NCI-H510A treated with DMSO at 0.1 percent for 48 hours (cell line): ENCODE measurements at places on chromosomes 2 and 18.

DNA sequence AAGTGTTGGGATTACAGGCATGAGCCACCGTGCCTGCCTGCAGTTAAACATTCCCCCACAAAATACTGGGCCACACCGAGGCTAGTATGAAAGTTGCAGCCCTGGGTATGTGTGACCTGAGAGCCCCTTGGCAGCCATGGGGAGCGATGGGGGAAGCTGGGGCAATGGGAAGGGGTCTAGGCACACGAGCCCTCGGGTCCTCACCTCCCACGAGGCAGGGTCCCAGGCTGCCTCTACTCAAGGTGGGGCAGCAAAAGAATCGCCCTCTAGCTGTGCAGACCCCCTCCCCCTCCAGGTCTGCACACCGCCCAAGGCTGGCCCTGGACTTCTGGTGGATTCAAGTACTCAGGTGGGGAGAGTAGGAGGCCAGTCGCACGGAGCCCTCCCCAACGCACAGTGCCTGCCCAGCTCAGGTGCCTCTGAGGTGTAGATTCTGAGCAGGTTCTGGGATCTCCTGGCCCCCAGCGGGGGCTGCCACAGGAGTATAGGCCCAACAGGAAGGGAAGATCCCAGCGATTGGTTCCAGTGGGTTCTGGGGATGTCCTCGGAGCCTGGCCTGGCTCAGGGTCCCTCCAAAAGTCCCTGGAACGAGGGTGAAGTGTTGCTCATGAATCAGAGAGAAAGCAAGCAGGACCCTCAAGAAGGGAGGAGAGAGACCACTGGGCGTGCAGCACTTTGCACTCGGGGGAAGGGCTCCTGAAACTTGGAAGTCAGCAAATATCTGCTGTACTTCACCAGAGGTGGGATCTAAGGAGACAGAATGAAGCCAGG is 2.6 kb downstream of the GPR35 start:
- DNase-seq: no peak

DNA sequence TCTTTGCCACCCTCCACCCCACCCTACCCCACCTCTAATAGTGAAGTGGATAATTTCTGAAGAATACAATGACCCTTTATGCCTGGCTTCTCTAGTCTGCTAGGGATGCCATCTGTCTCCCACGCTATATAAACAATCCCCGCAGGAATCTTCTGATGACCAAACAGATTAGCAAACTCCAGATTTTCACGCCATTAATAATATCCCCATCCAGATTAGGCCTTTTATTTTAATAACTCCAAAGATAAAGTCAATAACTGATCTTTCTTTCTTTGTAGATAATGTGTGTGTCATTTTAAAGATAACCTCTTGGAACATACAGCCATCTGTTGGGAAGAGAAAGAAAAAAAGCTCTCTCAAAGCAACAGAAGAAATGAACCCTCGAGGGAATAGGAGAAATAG is 47.9 kb upstream of the CCDC150 start:
- peak; percentile 39 for DNase-seq

DNA sequence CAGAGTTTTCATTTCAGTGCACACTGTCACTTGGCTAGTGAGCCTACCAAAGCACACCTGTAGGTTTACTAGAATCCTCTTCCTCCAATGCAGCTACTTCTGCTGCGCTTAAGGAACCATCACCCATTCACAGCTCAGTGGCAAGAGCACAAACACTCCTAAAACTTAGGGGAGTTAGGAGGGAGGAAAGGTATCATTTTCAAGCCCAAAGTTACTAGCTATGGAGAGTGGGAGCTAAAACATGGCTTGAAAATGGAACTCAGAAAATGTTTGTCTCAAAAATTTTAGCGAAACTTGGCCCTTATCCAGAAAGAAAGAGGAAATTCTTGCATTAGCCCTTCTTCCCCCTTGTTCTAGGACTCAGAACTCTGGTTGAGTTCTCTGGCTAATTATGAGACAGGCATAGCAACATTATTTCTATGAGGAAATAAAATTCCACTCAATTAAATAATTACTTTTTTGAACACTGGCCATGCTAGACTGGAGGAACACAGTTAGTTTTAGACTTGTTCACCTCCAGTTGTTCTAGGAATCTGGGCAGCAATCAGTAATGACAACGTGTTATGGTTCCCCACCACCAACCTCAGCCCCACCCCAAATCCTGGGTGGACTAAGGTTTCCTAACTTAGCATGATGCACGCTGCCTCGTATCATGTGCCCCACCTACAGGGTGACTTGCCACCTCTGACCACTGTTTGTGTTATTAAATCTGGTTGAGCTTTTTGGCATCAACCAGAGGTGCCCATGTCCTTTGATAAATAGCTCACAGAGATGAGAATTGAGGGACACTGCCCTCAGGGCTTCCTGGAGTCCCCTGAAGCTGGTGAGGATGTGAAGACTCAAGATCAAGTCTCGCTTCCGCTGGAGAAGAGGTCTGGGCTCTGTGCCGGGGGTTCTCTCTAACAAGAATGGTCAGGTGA is 32.8 kb downstream of the LPIN2 start:
- no peak for DNase-seq

DNA sequence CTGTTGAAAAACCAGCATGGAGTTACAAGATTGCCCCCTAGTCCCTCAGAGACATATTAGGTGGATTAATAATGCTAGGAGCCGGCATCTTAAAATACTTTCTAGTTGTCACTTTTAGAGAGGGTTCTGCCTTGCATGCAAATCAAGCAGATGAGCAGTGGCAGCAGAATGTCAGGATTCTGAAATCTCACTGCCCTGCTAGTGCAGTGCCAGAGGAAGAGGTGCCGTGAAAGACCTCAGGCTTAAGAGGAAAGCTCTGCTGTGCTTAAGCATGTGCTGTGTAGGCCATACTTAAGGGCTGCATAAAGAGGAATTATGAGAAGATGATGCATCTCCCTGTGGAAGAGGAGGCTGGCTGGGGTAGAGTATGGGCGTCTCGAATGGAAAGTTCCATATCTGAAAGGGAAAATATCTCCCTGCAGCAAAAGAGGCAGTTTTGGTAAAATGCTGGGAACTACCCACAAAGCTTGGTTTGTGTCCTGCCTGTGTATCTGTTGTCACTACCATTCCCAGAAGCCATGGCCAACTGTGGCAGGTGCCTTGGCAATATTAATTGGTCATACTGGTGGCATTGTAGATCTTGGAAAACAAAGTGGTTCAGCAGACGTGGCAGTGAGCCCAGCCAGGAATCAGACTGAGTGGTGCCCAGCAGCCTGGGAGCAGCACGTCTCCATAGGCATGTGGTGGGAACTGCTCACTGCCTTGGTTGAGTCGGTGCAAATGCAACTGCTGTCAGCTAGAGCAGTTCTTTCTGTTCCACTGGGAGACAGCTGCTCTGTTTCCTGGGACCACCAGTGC is 131.9 kb downstream of the EVA1A start:
- DNase-seq: no peak

DNA sequence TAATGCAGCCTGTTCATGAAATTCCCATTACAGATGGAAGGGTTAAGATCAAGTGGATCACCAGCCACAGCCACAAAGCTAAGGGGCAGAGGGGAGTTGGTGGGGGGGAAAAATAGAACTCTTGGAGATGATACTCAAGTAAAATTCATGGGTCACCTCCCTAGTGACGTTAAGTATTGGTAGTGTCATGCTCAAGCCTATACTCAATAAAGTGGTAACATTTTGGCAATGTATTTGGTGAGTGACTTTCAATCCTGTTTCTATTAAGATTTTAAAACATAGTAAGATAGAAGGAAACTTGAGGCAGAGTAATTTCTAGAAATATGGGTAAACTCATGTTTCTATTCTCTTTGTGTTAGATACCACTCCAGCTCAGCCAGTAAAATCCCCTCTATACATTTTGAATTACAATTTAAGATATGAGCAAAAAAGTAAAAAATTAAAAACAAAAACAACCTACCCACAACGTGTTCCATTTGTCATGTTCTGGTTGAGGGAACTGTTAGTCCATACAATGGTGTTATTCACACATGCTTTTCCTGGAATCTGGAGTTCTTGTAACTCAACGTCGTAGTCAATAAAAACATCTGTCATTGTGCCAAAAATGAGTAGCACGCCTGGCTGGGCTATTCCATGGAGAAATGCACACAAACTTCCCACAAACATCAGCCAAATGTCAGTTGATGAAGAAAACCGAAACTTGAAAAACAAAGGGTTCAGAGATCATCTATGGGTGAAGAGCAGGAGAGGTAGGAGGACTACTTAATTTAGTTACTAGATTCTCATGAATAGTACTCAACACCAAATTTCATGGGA is 18.1 kb downstream of the ABCB11 start:
- DNase-seq: no peak

DNA sequence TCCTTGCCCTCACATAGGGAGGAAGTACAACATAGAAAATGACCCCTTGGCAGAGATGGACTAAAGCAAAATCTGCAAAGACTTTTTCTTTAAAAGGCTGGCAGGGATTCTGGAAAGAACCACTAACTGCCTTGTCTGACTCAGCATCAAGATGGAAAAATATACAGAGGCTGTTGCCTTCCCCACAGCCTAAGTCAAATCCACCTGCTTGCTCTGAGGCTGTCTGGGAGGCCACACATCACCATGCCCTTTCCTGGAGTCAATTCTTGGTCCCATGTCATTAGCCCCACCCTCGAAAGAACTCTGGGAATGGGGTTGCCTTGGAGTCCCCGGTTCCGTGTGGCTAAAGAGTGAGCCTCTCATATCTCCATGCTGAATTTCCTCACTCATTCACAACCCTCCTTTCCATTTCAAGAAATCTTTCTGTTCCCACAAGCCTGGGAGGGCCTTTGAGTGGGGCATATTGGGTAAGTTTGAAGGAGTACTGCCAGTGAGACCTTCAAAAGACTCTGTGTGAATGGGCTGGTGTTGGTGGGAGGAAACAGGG is 39.4 kb downstream of the BMP10 start:
- DNase-seq: no peak

DNA sequence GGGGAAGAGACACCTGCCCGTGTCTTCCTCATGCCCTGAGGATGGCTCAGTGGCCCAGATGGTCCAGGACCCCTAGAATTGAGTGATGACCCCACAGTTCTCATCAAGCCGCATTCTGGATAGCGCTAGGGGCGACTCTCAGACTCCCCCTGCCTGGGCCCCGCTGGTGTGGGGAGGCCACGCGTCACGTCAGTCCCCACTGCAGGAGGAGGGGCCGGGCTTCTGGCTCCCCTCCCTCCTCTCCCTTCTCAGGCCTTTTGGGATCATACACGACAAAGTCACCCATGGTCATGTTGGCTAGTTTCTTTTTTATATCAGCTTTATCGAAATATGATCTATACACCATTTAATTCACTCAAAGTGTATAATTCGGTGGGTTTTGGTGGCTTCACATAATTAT is 61.5 kb downstream of the NFATC1 start:
- no peak for DNase-seq

GRCh38 chr2:101699755-101700461 is 2.4 kb downstream of the MAP4K4 start:
- no peak for DNase-seq

- DNase-seq: no peak
Observed at GRCh38 chr2:151297882-151298281, 8.4 kb upstream of the NMI start.

DNA sequence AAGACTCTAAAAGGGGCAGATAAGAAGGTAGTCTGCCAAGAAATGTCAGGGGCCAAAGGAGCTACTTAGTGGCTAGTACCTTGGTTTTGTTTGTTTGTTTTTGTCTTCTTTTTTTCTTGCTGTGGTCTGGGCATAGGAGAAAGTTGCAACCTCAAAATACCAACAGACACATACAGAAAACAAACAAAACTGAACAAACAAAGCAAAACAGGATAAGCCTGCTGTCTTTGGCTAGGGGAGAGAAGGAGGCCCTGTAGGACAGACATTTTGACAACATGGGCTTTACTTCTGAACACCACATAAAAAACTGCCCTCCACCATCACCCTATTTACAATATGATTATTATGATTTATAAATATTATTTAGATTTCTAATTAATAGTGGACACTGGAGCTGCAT is 460.8 kb downstream of the PTH2R start:
- DNase-seq: no peak

GRCh38 chr2:12244070-12244469 is 472.7 kb upstream of the TRIB2 start:
- DNase-seq: no peak

- DNase-seq: no peak
Observed at GRCh38 chr2:99417396-99417795, 72.4 kb downstream of the REV1 start.

DNA sequence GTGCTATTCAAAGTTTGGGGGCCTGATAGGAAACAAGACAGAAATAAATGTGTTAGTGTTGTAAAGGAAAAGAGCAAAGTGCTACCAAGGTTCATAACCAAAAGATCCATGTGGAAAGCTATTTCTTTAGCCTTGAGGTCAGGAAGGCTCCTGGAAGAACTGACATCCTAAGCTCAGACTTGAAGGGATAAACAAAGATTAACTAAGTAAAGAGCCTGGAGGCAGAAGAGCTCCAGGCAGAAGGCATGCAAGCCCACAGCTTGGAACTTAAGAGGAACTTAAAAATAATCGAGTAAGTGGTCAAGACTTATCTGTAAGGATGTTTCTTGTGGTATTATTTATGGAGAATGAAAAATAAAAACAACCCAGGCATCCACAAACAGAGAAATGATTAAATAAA is 245.0 kb upstream of the MGAT5 start:
- no peak for DNase-seq

DNA sequence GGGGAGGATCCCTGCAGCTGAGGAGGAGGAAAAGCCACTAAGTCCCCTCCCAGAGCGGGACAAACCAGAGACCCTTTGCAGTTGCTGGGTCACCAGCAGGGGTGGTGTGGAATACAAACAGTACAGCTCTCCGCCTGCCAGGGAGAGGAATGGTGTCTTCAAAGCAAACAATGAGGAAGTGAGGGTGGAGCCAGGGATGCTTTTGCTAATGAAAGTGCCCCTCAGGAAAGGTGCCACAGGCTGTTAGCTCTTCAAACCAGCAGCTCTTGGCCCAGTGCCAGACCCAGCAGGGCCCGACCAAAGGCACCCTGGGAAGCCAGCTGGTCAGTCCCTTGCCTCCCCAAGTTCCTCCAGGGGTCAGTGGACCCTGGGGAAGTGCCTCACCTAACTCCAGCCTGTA is 102.8 kb downstream of the HIBCH start:
- DNase-seq: peak; percentile 94

- DNase-seq: no peak
Observed at GRCh38 chr2:132732694-132733093, 62.7 kb upstream of the LYPD1 start.

GRCh38 chr2:225326969-225327368 is 72.5 kb upstream of the NYAP2 start:
- DNase-seq: no peak

DNA sequence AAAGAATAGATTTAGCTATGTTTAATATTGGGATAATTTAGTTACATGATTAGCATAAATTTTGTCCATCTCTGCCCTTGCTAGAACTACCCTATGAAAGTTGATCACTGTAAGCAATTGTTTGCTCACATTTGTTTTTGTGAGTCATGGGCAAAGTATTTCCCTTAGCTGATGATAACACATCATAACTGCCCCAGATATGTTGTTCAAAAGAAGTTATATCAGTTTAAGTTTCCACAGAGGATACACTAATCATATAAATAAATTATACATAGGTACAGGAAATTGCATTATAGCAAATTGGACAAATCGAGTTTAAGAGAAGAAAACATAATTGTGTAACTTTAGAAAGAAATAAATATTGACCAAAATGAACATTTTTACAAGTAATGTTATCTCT is 223.2 kb upstream of the PIK3C3 start:
- no peak for DNase-seq

GRCh38 chr2:227482638-227483340 is 10.8 kb downstream of the AGFG1 start:
- no peak for DNase-seq

GRCh38 chr2:43321446-43321845 is 95.0 kb upstream of the ZFP36L2 start:
- DNase-seq: no peak
